ENCODE measurements at places on chromosomes 4 and X.
A peak's percentile ranks its signal among the peaks of the same experiment; 100 is the strongest.

DNA sequence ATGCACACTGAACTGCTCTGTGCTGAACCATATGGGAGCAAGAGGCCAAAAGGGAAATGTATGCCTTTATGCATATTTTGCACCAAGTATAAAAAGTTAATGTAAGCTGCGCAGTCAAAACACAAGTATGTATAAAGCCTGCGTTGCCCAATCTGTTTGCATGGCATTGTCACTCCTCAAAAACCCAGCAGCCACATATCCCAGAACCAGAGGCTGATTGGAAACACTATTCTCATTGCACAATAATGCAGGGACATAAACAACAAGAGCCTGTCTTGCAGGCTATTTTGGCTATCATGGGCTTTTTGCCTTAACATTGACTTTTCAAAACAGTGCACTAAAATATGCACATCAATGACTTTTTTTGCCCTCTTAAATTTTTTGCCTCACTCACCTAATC, 5.1 kb upstream of the ASB9 start:
- DNase-seq: no peak

DNA sequence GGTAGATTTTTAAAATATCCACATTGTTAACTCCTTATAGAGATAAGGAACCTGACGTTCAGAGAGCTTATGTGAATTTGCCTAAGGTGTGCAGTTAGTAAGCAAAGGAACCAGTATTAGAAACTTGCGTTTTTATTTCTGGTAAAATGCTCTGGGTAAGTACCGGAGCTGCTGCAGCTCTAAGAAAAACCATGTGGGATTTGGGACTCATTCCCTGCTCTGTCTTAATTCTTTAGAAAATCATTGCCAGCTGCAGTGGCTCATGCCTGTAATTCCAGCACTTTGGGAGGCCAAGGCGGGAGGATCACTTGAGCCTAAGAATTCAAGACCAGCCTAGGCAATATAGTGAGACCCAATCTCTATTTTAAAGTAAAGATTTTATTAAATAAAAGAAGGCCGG, 5.8 kb downstream of the CCKAR start:
- DNase-seq: no peak

- DNase-seq: no peak
Measured at GRCh38 chr4:76737180-76737579, 160.8 kb downstream of the SOWAHB start.

- no peak for DNase-seq
Measured at GRCh38 chr4:78022517-78022916, 34.6 kb upstream of the FRAS1 start.

- no peak for DNase-seq
Measured at GRCh38 chrX:37378404-37378803, 29.2 kb downstream of the PRRG1 start.

GRCh38 chr4:80202190-80202711, 4.9 kb downstream of the PRDM8 start:
- peak; percentile 55 for DNase-seq

- DNase-seq: no peak
Measured at GRCh38 chr4:128463006-128463405, 175.4 kb upstream of the PGRMC2 start.

- no peak for DNase-seq
Measured at GRCh38 chrX:73765776-73766430, 202.9 kb downstream of the CHIC1 start.

- no peak for DNase-seq
Measured at GRCh38 chrX:132393992-132394391, 94.8 kb downstream of the MBNL3 start.
